ENCODE measurements at places on chromosomes 2 and 18.

- no peak for DNase-seq
Measured at GRCh38 chr2:32743480-32744236, 115.8 kb downstream of the TTC27 start.

GRCh38 chr2:156601855-156602551, 165.8 kb downstream of the GPD2 start:
- DNase-seq: no peak

DNA sequence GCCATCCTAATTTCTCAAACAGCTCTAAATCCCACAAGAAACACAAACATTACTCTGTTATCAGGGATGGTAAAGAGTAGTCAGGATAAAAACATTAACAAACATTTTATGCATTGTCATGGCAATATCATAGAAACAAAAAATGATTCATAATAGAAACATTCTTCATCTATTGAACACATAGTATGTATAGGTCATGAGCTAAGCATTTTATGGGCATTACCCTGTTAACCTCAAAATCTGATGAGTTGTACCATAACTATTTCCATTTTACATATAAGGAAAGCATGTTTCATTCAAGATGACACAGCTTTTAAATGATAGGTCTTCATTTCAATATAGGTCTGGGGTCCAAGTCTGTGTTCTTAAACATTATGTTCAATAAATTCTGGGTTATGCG, 344.9 kb downstream of the RND3 start:
- no peak for DNase-seq

DNA sequence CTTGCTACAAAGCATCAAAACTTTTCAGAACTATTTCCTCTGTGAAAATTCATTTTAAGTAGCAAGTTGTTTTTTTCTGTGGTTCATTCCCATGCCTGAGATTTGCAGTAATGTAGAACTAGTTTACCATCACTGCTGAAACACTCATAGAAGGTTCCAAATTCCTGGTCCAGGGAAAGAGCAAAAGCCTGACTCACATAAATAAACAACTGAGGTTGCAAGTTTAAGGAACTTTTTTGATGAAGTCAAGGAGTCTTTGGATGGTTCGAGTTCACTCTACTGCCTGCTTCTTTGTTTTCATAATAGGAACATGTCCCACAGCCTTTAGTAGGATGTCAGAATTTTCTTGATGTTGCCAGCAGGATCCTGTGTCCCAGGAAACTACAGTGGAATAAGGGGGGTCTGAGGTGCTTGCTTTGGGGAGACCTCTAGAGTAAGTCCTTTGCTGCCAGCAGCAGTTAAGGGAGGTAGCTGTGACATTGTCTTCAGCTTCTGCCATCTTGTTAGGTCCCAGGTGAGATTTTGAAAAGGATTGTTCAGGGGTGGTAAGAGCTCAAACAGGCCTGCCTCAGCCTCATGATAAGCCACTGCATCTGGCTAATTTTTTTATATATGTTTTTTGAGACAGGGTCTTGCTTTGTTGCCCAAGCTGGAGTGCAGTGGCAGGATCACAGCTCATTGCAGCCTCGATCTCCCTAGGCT, 43.9 kb downstream of the ACSL3 start:
- no peak for DNase-seq

DNA sequence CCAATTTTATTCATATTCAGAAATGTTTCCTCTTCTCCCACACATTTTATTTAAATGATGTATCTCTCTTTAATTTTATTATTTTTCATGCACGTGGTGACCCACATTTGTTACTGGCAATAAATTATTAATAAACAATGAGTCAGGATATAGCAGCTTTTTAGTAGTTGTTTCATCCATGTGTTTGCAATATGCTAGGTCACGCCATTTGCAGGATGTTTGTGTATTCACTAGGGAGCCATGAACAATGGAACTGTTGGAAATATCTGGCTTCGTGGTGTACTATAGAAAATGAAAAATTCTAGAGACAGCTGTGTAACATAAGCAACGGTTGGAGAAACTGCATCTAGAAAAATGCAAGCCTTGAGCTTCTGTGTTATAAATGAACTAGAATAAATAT, 176.0 kb upstream of the COL3A1 start:
- no peak for DNase-seq

GRCh38 chr2:10190737-10191532, 68.4 kb downstream of the RRM2 start:
- no peak for DNase-seq

- DNase-seq: no peak
Measured at GRCh38 chr2:16172324-16173175, 232.2 kb downstream of the MYCN start.

GRCh38 chr2:86368161-86368824, 30.9 kb upstream of the REEP1 start:
- no peak for DNase-seq

DNA sequence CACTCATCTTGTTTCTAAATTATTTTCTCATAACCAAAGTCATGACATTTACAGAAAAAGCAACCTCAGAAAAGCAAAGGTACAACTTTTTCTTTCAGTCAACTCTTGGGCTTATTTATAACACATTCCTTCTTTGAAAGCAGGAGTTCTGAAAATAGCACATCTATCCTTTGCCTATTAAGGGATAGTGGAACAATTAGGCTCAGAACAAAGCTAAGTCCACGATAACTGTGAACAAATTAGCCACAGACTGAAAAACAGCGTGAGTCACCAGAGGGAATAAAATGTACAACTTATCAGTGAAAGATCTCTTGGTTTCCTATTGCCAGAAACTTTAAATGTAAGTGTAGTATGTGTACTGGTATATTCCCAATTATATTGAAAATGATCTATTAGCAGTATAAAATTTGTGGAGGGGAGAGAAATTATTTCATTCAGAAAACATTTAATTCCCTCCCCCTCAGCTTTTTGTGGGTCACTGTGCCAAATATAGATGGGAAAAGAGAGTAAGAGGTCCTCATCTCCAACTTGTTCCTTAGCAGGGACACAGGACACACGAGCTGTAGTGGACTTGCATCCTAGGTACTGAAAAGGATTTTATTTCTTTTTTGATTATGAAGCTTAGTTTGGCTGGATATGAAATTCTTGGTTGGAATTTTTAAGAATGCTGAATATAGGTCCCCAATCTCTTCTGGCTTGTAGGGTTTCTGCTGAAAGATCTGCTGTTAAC, 15.4 kb upstream of the MATN3 start:
- DNase-seq: no peak

DNA sequence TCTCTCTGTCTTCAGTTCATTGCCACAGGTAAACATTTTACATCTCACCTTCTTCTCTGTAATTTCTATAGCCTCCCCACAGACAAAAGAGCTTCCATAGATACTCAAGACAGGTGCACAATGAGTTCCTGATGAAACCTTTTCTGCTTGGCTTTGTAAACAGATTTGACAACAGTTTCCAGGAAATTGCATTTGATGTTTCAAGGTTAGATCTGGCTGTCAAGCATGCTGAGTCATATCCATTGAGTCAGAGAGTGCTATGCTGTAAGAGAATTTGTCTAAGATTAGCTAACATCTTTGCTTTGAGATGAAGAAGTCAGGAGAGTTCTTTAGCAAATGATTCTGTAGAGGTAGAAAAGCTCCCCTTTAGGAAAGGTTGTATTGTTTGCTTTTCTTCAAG, 40.6 kb upstream of the MAP2 start:
- DNase-seq: no peak

DNA sequence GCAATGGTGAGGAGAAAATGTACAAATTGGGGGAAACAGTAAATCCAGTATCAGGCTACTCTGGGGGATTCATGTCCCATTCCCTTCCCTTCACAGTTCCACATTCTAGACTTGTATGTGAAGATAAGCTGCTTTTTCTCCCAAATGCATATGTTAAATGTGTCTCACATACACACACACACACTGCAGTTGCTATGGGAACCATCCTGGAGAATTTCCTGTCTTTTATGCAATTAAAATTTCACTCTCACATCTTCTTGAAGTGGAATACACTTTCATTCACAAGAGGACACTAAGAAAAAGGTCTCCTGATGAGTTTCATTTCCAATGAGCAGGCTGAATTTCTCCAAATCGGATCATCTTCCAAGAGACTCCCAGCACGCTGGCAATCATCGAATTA, 366.0 kb downstream of the LRATD1 start:
- no peak for DNase-seq

- no peak for DNase-seq
Measured at GRCh38 chr2:171754254-171754939, 67.1 kb downstream of the DYNC1I2 start.

DNA sequence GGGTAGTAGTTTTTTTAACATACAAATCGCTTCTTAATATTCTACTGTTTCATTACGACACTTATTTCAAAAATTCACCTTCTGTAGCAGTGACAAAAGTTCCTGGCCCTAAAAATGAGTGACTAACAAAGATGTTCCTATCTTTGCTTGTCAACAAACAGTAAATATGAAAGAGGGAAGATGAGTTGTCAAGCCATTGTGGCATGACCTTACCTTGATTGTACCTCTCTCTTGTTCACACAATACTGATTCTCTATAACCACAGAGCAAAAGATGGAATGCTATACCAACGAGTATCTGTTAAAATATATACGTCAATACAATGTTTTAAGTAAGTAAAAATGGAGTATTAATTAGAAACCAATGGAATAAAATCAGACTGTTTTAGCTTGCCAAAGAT, 14.7 kb upstream of the GCG start:
- no peak for DNase-seq

GRCh38 chr2:109666466-109666865, 52.3 kb downstream of the SOWAHC start:
- no peak for DNase-seq

DNA sequence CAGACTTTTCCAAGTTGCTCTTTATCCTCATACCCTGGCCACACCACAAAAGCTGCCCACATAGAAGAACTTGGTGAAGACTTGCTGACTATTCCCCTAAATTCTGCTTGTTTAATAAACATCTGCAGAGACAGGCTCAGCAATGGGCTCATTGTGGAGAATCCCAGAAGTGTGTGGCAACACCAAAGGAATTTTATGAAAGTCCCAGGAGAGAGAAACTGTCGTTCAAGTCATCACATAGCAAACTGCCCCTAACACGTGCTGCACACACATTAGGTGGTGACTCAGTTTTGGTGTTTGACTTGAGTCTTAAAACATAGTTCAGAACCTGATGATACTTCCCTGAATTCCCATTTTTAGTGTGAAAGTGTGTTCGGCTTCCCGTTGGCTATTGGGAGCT, 38.6 kb downstream of the CYP1B1 start:
- DNase-seq: no peak

- no peak for DNase-seq
Measured at GRCh38 chr2:108165729-108166128, 74.0 kb upstream of the SULT1C3 start.

- DNase-seq: no peak
Measured at GRCh38 chr2:9594366-9595054, 36.3 kb downstream of the YWHAQ start.

- no peak for DNase-seq
Measured at GRCh38 chr2:240351826-240352426, 83.5 kb upstream of the GPC1 start.

GRCh38 chr2:7719876-7720275, 802.7 kb downstream of the RNF144A start:
- DNase-seq: no peak

GRCh38 chr18:38698088-38698487, 1132.5 kb upstream of the CELF4 start:
- no peak for DNase-seq

DNA sequence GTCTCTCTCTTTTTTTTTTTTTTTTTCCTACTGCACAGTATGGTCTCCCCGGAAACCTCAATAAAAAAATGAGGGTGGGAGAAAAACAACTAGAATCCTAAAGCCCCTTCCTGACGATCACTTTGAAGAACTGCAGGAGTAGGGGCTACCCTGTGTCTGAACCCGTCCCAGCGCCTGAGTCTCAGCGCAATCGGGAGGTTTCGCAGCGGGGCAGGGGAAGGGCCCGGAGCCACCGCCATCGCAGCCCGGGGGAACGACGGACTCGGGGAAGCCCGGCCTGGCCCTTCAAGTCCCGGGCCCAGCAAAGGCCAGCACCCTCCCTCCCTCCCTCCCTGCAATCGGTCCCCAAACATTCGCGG, 411 bp downstream of the NARS1 start:
- no peak for DNase-seq

DNA sequence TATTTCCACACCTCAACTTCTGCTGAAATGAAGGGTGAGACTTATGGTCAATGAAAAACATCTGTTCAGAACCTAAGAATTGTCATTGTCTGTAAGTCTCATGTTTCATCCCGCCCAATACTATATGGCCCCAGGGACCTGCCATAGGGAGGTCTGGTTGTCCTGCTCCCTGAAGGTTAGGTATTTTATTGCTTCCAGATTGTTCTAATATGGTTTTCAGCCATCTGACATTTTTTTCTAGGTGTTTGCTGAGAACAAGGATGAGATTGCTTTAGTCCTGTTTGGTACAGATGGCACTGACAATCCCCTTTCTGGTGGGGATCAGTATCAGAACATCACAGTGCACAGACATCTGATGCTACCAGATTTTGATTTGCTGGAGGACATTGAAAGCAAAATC, 7.3 kb downstream of the XRCC5 start:
- DNase-seq: no peak

DNA sequence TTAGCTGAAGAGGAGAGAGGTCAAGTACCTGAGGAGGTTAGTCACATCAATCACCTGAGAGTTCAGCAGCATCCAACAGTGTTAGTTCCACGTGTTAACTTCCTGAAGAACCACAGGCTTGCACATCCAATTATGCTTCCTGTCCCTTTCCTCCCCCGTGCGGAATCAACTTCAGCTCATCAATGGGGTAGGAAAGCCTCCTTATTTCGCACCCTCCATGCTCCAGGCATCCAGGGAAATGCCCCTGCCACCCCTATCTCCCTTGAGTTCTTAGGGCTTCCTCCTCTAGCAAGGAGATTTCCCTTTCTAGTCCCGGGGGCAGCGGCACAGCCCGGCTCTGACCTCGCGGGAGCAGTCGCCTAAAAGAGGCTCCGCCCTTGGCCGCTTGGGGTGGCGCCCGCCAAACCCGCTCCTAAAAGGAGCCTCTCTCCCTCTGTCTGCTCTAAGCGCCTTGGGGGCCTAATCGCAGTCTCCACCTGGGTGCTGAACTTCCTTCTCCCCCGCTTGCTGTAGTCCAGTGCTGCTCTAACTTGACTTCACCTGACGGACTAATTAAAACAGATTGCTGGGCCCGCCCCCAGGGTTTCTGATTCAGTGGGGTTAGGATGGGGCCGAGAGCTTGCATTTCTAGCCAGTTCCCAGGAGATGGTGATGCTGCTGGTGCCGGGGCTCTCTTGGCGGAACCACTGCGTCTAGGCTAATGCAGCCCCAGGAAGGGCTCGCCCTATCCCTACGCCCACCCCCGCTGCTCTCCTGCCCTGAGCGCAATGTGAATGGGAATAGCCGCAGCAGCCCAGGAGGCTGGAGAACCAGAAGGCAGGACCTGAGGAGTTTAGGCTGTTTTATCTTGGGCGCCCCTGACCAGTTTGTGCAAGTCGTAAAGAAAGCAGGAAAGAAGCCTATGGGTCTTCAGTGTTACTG, 3.4 kb upstream of the TET3 start:
- DNase-seq: no peak

DNA sequence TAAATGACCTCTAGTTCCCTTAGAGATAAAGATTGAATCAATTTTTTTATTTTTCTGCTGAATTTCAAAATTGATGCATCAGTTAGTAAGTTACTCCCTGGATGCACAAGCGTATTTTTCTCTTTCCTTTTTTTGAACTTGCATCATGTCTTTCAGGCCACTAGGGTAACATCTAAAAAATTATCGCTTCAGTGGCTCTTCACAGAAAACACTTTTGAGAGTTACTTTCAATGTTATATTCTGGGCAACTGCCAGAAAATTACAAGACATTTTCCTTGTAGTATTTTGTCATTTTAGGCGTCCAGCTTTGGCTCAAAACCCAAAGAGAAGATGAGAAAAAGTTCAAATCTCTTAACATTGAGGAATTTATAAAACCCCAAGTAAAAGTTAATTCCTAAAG, 59.8 kb downstream of the DSEL start:
- no peak for DNase-seq

Data from cerebellar nuclear complex (tissue), 1 donor.